ENCODE measurements at places on chromosomes 16 and 17.

DNA sequence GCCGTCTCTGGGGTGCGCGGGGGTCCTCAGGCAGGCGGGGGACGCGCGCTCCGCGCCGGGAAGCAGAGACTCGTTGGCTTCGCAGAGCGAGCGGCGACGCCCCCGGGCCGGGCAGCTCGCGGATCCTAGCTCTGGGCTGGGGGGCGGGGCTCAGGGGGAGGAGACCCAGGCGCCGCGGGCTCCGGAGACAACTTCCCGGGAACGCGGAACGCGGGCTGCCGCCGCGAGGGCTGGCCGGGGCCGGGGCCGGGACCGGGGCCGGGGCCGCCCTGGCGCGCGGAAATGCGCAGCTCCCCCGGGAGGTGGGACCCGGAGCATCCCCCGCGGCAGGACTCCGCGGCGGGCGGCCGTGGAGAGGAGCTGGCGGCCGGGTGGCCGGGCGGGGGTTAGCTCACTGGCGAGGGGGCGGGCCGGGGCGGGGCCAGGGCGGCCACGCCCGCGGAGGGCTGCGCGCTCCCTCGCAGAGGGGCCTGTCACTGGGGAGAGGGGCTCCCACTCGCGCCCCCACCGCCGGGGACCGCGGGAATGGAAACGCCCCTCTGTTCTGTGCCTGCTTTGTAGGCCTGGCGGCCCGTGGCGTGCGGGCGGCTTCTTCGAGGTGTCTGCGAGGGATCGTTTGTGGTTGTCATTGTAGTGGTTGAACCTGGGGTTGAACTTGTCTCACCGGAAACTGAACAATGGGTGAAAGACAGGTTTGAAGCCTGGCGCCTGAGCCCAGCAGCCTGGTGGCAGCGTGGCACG, at the start of gene GAS7:
Gene GAS7 (minus strand): TSS at position 98 of the 741 bp plus-strand sequence.
- peak; percentile 68 for DNase-seq

DNA sequence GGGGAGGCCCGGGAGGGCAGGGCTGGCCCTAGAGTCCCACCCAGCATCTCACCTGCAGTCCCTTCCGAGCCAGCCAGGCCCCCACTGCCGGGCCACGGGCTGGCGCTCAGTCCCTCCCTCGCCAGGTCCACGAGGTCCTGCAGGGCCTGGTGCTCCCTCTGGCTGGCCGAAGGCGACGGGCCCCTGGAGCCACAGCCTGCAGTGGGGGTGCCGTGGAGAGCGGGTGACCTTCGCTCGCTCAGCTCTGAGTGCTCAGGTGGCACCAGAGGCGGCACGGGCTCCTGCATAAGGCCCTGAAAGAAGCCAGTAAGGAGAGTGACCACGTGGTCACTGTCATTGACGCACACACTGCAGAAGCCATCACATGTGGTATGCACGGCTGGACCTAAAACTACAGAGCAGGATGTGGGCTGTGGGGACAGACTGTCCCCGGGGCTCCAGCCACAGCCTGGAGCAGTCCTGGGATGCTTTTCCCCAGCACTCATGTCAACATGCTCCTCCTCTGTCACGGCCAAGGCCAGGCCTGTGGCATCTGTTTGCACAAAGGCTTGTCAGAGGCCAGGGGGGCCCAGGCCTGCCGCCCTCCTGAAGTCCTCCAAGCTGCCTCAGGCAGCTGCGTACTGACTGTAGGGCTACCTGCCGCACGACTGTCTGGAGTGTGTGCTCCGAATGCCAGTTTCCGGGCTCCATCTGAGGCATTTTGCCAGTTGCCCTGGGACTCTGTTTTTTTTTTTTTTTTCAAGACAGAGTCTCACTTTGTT, 15.1 kb downstream of the SLX4 start:
- no peak for DNase-seq

GRCh38 chr16:8872967-8873865, 4.4 kb upstream of the CARHSP1 start:
- DNase-seq: no peak

DNA sequence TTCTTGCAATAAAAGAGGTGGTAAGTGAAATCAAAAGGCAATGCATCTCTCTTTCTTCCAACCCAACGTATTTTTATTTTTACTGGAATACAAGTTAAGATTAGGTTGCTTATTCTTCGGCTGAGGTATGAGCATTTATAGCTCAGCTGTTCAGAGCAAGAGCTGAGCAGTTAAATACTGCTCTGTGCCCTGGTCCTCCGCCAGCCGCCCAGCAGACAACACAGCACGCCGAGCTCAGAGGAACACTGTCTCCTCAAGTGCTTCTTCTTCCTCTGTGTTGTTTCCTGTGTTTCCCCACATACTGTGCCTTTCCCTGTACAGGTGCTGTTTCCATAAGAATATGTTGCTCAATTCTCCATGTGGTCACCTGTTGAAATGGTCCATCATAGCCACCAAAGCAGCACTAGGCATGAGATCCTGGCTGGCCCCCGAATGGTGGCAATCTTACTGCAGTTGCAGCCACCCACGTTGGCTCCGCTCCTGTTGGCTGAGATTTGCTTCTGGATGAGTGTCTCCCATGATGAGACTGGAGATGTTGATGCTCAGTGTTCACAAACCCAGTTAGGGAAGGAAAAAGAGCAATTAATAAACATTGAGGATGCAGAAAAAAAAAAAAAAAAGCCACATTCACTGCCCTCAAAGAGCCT, 515.3 kb downstream of the GRIN2A start:
- no peak for DNase-seq

DNA sequence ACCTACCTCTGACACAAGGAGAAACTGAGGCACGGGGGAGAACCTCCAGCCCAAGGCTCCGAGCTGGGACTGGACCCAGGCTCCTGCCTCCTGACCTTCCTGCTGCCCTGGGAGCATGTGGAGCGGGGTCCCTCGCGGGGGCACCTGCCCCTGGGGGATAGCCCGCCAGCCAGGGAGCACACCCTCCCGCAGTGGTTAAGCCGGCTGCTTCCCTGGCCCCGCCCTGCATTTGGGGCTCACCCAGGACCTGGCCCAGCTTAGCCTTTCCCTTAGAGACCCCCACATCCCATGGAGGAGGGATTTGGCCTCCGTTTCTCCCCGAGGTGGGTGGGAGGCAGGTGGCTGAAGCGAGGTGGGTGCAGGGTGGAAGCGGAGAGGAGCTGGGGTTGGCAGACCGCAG, 1.8 kb upstream of the CDH15 start:
- DNase-seq: no peak

DNA sequence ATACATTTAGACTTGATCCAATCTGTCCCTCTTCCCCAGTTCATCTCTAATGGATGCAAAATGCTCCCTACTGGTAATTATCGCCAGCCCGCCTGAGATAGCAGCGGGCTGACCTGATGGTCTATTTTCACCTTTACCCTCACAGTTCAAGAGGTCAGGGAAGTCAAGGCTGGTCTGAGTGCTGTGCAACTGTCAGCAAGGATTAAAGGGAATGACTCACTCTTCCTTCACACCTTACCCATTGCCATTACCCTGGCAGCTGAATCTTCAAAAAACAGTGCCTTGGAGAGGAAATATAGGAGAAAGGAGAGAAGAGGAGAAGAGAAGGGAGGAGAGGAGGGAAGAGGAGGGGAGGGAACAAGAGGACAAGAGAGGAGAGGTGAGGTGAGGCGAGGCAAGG, 36.3 kb downstream of the GRB7 start:
- no peak for DNase-seq

- no peak for DNase-seq
Measured at GRCh38 chr17:79795795-79796443, 958 bp downstream of the CBX8 start.
